ENCODE measurements at places on chromosomes 12 and 14. TPM values are rescaled to one million over a fixed set of nuclear protein-coding genes. Genes with fewer than 3 reads are reported as not detected.

- peaks cover 9% of the 10 kb centered on the region for H3K4me1 ChIP-seq
- H3K4me3 ChIP-seq: no peak overlapping the region
- H3K27me3 ChIP-seq: no peaks in the 10 kb centered on the region
- H3K36me3 ChIP-seq: peaks cover 17% of the 10 kb centered on the region
- H3K27ac ChIP-seq: no peak overlapping the region
Measured at GRCh38 chr12:65836419-65837197, 12.3 kb downstream of the HMGA2 start.

DNA sequence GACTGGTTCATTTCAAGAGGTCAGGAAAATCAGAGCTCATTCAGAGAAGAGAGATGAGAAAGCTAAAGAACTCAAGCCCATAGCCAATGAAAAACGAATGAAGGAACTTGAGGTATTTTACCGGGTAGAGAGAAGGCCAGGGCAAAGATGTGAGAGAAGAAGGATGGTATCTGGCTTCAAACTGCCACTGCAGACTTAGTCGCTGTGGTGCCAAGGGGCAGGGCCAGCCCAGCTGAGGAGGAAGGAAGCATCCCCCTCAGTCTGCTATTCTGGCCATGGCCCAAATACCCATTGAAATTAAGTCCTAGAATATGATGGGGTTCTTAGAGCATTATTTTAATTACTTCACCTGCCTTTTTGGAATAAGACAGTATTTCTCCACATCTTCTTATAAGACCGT is 69.2 kb downstream of the ANO2 start:
- H3K27ac ChIP-seq: no peak overlapping the region
- DNase-seq: no peak
- no peaks in the 10 kb centered on the region for H3K36me3 ChIP-seq
- H3K4me1 ChIP-seq: no peaks in the 10 kb centered on the region
- H3K4me3 ChIP-seq: no peak overlapping the region

Gene TEX52
- total RNA-seq: not detected

DNA sequence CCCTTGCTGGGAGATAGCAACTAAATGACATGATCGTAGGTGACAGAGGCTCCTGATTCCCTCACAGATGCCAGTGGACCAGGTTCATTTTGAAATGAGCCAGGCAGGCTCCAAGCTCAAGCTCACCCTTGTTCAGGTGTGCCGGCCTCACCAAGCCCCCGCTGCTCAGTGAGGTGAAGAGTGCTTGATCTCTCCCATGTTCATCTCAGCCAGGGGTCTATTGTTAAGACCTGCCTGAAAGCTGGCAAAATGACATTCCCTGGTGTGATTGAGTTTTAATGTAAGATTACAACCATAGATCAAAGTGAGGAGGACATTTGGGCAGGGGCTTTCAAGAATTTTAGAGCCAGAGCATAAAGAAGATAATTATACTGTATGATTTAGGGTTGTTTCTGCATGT is 497.9 kb downstream of the EGLN3 start:
- no peak overlapping the region for H3K4me3 ChIP-seq
- no peaks in the 10 kb centered on the region for H3K4me1 ChIP-seq
- no peaks in the 10 kb centered on the region for H3K36me3 ChIP-seq
- DNase-seq: no peak
- H3K27ac ChIP-seq: no peak overlapping the region

Gene GZMH
- total RNA-seq: not detected

Gene KRT78
- total RNA-seq: not detected

Gene C12orf50
- total RNA-seq: not detected

- H3K36me3 ChIP-seq: no peaks in the 10 kb centered on the region
- peaks cover 91% of the 10 kb centered on the region for H3K27me3 ChIP-seq
- no peak overlapping the region for H3K4me3 ChIP-seq
Measured at GRCh38 chr14:37588667-37588955, 6.4 kb downstream of the FOXA1 start.

DNA sequence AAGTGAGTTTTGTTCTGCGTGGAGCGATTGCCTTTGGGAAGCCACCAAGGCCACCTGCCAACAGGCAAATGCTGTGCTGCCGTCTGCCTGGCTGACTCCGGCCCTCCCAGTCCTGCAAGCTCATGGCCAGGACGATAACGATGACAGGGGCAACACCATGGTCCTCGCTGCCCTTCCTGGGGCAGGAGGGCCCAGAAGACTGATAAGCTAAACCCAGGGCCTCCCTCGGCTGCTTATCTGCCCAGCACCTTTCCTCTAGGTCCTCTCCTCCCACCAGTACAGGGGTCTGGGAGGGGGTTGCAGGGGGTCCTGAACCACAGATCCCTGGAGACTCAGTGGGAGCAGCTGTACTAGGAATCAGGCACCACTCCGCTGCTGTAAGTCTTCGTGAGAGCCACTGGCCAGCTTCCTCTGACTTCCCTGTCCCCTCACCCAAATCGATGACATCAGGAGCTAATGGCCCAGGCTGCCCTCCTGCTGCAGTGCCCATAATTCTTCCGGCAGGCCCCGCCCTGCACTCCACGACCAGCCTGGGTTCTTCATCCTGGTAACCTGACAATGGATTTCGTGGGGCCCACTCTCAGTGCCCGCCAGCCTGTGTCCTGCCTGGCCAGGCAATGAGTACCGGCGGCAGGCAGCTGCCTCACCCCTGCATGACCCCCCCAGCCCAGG is 5.1 kb downstream of the ANKRD9 start:
- H3K36me3 ChIP-seq: peaks cover 15% of the 10 kb centered on the region
- no peaks in the 10 kb centered on the region for H3K27me3 ChIP-seq
- H3K27ac ChIP-seq: no peak overlapping the region
- no peak for DNase-seq

DNA sequence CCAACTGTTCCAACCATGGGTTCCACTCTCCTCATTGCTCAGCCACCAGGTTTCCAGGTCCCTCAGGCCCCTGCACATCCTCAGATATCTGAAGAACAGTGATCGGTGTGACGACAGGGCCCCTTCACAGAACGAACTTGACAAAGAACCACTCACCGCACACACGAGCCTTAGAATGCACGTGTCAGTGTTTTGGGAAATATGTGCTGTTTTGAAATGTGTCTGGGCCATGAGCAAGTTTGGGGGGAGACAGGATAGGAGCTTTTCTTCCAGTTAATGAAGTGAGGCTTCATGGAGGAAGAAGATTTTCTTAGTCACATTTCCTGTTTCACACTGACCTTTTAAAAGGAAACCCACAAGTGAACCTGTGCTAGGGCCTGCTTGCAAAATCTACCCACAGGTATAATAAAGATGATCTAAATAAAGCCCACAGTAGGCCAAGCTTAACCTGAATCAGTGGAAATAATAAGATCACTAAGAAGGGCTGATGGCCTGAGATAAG is 58.6 kb downstream of the ZFP36L1 start:
- no peak overlapping the region for H3K27ac ChIP-seq
- no peak overlapping the region for H3K4me3 ChIP-seq
- no peaks in the 10 kb centered on the region for H3K27me3 ChIP-seq
- H3K36me3 ChIP-seq: no peaks in the 10 kb centered on the region
- peak; percentile 18 for DNase-seq
- H3K4me1 ChIP-seq: peaks cover 12% of the 10 kb centered on the region

Gene SIX4
- 42.7 TPM for total RNA-seq

GRCh38 chr12:56581418-56582145 is 48.5 kb downstream of the BAZ2A start:
- no peak overlapping the region for H3K27ac ChIP-seq
- no peaks in the 10 kb centered on the region for H3K4me1 ChIP-seq
- DNase-seq: peak; percentile 69
- H3K4me3 ChIP-seq: no peak overlapping the region

Gene SBNO1
- 43.0 TPM for total RNA-seq
